ELF-1 (cell line): ENCODE measurements at places on chromosomes 16 and 17.

- no peak for DNase-seq
These were observed 17.7 kb downstream of the DDX19A start for GRCh38 chr16:70364399-70364798.

- no peak for DNase-seq
These were observed 832 bp upstream of the SRRM2 start for GRCh38 chr16:2751577-2752034.

DNA sequence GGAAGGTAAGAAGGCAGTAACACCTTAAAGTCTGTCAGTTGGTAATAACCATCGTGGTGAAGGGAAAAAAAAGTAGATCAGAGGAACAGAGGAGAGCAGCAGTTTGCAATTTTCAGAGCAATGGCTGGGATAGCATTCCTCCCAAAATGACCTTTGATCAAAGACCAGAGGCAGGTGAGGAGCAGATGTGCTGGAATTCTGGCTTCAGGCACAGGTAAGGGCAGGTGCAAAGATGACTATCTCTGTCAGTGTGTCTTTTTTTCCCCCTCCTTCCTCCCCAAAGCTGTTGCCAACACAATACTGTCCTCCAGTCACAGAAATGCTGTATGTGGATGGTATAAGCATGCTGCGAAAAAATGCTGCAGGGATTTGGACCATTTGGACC is 166.7 kb downstream of the XYLT1 start:
- peak; percentile 50 for DNase-seq

GRCh38 chr17:14838567-14838966 is 426.6 kb downstream of the PMP22 start:
- no peak for DNase-seq

- DNase-seq: no peak
These were observed 94.3 kb downstream of the ADCY9 start for GRCh38 chr16:4021916-4022315.

DNA sequence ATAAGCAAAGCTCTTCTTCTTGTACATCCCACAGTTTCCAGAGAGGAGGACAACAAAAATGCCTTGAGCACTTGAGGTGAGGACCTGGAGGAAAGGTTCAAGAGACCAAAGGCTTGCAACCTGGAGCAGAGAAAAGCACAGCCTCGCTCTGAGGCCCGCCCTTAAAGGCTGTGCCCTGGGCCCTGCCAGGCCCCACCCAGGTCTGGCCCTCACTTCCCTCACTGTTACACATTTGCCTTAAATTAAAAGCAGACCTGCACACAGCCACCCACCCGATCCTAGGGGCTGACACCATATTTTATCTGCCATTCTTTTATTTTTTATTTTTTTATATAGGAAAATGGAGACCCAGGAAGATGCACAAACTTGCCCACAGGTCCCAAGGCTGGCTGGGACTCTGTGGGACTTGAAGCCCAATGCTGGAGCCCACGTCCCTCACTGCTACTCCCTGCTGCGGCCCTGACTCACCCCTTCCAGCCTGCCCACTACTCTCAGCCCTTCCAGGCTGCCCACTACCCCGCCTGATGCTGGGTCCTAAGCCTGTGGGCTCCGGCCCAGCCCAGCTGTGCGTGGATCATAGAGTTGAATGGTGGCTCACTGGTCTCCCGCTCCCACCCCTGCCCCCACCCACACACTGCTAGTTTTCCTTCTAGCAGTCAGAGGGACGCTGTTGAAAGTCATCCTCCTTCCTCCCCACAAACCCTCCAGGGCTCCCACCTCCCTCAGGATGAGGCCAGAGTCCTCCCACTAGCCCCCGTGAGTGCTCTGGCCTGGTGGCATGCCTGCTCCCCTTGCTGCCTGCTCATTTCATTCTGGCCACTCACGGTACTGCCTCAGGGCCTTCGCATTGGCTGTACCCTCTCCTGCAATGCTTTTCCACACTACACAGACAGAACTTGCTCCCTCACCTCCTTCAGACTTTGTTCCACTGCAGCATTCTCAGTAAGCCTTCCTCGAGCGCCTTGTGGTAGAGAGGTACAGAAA is 77.6 kb upstream of the MED9 start:
- DNase-seq: no peak

GRCh38 chr16:10629592-10629963 is 49.2 kb upstream of the EMP2 start:
- DNase-seq: peak; percentile 74

GRCh38 chr17:7042501-7043181 is 1.3 kb downstream of the SLC16A11 start:
- DNase-seq: peak; percentile 63

DNA sequence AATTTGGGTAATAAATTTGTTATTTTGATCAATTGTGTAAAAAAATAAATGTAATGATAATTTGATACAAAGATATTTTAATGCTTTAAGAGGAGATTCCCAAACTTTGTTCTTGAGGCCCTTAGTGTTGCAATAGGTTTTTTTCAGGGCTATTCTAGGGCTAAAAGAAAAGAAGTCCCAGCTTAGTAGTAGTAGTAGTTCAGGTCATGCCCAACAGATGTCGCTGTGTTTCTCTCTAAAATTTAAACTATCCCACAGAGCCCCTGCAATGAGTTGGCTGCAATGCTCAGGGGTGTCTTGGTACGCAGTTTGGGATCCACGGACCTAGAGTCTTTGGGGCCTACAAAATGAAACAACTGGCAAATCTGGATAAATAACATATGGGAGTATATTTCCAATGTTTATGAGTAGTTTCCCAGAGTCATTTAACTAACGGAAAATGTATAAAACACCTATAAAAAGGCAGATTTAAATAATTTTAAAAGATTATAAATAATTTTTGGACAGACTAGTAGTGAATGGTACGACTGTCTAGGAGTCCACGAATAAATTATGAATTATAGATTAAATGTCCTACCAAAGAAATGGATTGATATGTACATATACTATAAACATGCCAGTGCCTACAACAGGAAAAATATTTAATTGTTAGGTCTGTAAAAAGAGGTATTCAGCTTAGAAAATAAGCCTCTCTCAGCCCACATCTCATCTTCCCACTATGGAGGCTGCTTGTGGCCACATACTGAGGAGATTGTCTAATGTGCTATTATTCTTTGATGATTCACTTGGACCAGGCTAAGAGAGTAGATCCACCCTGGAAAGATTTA is 228.5 kb upstream of the PMFBP1 start:
- peak; percentile 73 for DNase-seq

- DNase-seq: no peak
These were observed 773.5 kb upstream of the EEF2KMT start for GRCh38 chr16:5870886-5871691.

DNA sequence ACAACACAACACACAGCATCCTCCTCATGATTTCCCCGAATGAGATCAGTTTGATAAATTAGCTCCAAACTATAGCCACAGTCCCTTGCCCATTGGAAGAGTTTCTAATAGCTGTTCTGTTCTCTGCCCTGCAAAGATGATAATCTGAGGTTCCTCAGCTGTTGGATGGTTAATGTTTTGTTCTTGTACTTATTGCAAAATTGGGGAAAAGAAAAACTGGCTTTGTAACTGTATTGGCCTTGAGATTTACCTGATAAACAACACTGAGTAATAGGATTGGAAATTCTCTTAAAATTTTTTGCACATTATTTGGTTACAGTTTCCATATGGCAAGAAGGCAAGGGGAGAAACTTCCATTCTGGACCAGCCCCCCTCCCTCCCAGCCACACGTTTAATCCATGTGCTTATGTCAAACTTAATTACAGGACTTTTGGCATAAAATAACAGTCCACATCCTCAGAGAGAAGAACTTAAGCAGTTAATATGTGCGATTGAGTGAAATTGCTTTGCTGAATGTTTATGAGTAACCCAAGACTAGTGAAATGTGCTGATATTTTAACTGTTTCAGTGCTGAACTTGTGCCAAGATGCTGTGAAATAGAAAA is 119.1 kb upstream of the ZFHX3 start:
- DNase-seq: no peak

DNA sequence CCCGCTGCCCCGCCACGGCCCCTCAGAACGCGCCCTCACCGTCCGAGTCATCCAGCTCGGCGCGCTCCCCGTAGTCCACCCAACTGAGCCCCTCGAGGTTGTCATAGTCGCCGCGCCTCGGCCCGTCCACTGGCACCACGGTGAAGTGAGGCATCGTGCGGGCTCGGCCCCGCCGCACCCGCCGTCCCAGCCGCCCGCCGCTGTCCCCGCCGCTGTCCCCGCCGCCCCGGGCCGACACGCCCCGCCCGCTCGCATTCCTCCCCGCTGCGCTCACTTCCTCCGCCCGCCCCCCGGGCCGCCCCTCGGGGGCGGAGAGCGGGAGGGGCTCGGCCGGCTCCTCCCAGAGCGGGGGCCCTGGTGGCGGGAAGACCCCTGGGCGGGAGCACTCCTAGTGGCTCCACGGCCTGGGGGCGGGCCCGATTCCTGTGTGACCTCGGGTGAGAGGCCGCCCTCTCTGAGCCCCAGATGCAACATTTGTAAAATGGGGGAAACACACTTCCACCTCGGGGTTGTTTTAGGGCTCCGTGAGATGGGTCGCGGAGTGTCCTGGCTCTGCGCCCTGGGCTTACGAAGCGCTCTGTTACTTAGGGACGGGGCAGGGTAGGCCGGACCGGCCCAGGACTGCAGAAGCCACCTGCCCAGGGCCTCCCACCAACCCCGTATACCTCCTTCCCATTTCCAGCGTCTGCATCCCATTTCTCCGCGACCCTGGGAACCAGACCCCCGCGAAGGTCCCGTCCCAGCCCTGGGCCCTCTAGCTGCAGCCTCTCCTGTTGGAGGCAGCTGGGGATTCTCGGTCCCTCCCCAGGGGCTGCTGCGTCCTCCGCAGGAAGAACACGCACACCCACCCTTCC is at the start of gene SLC12A4:
Gene SLC12A4 (minus strand): TSS at position 238 of the 854 bp plus-strand sequence. CDS start 84 bp downstream, at position 154.
- peak; percentile 84 for DNase-seq

- peak; percentile 47 for DNase-seq
These were observed 17.2 kb upstream of the NUDT16L1 start for GRCh38 chr16:4675864-4676786.

DNA sequence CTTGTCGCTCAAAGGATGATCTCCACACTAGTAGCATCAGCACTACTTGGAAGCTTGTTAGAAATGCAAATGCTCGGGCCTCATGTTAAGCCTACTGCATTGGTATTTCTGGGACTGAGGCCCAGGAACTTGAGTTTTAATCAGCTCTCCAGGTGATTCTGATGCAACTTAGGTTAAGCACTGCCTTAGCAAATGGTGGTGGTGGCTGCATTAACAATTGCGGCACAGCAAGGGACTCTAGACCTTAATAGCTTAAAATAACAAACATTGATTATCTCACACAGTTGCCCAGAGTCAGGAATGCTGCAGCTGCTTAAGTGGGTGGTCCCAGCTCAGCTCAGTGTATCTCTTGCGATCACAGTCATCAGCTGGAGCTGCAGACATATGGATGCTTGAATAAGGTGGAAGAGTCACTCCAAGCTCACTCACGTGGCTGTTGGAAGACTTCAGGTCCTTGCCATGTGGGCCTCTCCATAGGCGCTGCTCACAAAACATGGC is 25.8 kb downstream of the HS3ST3A1 start:
- DNase-seq: peak; percentile 55
